ENCODE measurements at places on chromosomes 3 and 15.

DNA sequence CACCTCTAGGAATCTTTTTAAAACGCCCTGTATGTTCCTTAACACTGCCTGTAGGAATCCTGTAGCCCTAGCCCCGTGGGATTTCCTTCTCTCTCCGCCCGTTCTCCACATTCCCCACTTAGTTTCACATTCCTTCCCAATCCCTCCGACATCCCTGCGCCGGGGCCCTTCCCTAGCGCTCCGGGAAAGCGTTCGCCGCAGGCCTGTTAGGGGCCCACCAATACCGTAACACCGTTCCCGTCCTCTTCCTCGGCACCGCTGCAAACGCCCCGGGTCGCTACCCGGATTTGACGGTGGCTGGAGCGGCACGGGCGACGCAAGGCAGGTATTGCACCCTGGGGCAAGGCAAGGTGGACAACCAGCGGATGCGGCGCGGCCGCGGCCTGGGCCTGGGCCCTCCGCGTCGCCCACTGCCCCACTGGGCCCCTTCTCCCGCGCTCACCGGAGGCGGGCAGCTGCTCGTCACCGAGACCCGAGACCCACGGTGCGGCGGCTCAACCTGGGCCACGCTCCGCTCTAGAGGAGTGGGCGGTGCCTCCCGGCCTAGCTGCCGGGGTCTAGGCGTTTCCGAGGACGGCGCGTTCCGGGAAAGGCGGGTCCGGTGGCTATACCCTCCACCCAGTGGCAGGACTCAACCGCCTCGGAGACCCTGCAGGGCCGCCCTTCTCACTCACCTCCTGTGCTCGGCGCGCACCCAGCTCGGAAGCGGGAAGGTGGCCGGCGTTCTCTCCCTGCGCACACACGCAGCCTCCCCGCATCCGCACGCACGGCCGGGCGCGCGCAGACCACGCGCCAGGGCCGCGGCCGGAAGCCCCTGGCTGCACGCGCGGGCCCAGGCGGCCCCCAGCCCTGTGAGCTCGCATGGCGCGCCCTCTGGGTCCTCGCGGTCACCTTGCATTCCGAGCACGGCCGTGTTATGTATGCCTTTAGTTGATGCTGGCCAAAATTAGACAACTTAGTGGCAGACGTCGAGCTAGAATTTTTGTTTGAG, at the start of gene B3GALNT1:
TSS of gene B3GALNT1 (minus strand) at position 789 of the 991 bp plus-strand sequence. CDS start 18,595 bp downstream, outside the sequence.
- DNase-seq: peak; percentile 21

DNA sequence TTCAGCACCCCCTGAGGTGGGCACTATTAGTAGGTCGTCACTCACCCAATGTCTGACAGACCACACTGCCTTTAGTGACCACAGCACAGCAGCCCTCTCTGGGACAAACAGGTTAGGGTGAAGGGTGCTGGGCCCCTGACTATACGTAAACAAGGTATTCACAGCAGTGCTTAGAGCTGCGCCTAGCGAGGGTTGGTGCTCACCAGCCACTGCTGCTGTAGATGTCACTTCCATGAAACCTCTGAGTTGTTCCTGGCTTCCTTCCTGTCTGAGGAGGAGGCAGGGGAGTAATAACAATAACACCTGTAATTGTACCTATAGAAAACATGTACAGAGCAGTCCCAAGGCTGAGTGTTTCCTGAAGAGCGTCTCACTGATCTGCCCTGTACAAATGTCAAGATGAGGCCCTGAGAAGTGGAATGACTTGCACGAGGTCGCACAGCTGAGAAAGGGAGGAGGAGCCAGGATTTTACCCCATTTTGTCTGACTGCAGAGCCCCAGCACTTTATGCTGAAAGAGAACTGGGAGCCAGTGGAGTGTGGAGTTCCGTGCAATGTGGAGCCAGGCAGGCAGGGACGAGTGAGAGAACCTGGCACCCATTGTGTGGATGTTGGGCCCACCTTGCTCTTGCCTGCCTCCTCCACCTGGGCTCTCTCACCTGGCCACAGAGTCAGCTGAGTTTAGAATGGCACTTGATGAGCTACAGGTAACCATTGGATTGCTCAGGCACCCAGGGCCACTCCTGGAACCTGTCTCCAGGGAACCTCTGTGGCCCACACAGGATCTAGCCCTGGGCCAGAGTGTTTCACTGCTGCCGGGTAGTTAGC, 93.8 kb downstream of the DNAJB8 start:
- DNase-seq: no peak

- peak; percentile 92 for DNase-seq
Observed at GRCh38 chr3:122004991-122005565, 17.0 kb downstream of the ILDR1 start.

DNA sequence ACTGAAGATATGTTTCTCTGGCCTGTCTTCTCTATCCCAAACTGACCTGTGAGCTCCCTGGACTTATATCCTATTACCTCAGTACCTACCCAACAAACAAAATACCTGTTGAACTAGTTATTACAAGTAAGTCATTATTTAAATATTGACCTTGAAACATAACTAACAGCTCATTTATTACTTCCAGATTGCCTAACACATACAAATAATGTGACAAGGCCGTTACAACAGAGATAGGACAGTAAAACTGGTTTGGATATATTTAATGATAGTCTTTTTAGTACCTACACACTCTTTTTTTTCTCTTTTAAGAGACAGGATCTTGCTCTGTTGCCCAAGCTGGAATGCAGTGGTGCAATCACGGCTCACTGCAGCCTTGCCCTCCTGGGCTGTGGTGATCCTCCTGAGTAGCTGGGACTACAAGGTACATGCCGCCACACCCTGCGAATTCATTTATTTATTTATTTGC, 145.0 kb downstream of the ADAM10 start:
- DNase-seq: no peak

GRCh38 chr15:39946862-39947261, 12.9 kb downstream of the EIF2AK4 start:
- no peak for DNase-seq

DNA sequence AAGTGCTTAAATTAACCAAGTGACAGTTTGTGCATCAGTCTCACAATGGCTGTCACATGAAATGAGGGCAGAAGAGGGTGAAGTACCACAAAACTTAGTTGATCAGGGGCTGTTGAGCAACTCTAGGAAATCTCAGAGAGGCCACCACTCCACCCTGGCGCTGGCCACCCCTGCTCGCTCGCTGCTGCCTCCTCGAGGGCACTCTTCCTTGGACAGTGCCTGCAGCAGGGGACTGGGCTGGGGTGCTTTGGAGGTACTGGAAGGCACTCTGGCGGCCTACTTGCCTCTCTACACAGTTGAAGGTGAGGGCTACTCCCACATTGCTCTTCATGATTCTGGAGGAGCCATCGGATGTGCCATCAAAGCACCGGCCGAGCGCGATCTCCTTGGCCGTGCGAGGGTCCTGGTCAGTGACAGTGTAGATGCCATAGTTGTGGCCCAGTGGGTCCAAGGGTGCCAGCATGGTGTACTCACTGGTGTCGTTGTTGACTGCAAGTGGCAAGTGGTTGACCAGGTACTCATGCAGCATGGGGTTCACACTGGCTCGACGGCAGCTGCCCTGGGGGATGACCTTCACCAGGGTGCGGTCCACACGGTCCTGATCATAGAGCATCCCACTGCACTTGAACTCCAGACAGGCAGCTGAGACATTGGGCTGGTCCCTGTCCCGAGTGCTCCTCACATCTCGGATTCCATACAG, 11.6 kb upstream of the CLPX start:
- no peak for DNase-seq

- no peak for DNase-seq
Observed at GRCh38 chr3:153600896-153601295, 438.9 kb downstream of the RAP2B start.

DNA sequence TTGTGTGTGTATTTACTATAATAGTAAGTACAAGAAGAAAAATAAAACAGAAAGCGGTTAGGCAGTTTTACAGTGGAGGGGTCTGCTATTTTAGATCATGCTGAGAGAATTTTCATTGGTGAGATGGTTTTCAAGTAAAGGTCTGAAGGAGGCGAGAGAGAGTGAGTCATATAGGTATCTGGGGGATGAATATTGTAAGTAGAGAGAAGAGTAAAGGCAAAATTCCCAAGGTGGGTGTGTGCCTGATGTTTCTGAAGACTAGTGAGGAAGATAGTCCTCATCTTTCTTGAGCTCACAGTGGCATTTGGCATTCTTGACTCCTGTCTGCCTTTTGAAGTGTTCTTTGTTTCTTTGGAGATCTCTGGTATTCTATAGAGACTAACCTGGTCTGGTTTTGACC, 38.6 kb downstream of the CRYBG3 start:
- no peak for DNase-seq

GRCh38 chr15:63135804-63136203, 14.1 kb downstream of the LACTB start:
- DNase-seq: peak; percentile 96

DNA sequence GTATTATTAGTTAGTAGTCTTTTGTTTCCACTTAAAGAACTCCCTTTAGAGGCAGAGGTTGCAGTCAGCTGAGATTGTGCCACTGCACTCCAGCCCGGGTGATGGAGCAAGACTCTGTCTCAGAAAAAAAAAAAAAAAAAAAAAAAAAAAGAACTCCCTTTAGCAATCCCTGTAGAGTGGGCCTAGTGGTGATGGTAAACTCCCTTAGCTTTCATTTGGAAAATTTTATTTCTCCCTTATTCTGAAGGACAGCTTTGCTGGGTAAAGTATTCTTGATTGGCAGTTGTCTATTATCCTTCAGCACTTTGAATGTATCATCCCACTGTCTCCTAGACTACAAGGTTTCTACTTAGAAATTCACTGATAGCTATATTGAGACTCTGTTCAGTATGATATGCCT, 46.0 kb downstream of the RPL39L start:
- DNase-seq: peak; percentile 21

- DNase-seq: no peak
Observed at GRCh38 chr3:139491027-139491700, 14.8 kb upstream of the RBP2 start.

DNA sequence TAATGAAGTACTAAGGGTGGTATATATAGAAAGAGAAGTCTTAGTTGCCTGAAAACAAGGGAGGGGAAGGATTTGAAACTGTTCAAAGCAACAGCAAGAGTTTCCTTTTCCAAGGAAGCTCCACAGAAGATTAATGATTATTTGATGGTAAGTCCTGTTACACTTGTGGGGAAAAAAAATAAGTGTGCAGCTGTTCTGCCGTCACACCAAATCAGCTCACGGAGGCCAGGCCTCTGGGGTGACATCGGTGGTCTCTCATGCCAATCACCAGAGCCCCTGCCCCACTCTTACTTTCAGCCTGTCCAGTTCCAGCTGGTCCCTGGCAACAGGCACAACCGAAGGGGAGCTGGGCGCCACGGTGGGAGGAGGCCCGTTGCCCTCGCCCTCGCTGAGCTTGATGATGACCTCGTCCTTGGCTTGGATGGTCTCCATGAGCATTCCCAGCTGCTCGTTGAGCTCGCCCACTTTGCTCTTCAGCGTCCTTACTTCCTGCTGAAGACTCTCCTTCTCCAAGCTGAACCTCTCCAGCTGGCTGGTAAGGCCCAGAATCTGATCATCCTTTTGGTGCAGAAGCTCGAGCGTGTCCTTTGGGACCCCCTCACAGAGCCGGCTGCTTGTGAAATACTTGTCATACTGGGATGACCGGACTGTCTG, 53.5 kb downstream of the TBC1D2B start:
- DNase-seq: no peak

- no peak for DNase-seq
Observed at GRCh38 chr3:122912772-122913538, 114.6 kb downstream of the SEMA5B start.

DNA sequence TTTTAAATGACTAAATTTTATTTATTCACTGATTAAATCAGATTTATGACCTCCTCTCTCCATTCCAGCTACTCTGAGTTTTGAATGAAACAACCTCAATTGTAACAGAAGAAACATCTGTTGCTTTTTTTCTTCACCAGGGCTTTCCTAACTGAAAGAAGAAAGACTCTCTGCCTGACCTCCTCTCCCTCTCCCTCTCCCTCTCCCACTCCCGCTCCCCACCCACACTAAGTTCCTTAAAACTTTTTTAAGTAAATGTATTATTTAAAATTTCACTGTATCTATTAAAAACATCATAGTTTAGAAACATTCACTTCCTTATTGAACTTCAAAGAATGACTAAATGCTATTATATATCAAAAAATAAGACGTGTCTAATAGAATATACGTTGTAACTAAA, 122.0 kb downstream of the TFDP2 start:
- DNase-seq: peak; percentile 47

DNA sequence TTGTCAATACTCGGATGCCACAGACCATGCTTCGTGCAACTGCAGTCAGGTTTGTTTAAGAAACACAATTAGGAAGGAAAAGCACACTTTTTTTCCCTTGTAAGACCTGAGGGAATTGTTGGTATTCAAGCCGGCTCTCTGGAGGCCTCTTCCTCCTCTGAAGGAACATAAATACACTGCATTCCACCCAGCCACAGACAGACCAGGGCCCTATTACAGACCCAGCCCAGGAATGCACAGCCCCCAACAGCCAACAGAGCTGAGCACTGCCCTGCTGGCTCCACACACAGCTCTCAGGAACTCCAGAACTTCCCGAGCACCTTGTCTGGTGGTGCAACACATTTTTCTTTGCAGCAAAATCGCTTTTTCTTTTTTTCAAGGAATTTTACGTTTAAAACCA, 488.7 kb upstream of the PROK2 start:
- no peak for DNase-seq

- no peak for DNase-seq
Observed at GRCh38 chr15:99712415-99712814, 20.8 kb downstream of the LYSMD4 start.

GRCh38 chr3:172129850-172130716, 90.7 kb downstream of the FNDC3B start:
- peak; percentile 98 for DNase-seq

DNA sequence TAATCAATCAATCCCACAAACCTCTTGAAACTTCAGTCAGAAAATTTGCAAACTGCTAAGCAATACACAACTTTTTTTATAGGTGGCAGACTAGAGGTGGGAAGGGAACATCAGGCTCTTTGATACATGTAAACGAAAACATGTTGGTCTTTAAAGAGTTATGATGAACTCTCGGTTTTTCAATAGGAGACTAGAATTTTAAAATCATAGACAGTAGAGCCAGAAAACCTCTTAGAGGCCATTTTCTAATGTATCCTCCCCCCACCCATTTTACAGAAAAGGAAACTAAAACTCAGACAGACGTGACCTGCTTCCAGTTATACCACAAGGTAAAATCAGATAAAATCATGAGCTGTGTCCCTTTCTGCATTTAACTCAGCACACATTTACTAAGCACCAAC, 179.1 kb upstream of the LPP start:
- DNase-seq: no peak

- no peak for DNase-seq
Observed at GRCh38 chr15:85910834-85911233, 116.1 kb upstream of the KLHL25 start.

GRCh38 chr3:114417675-114418074, 123.8 kb downstream of the TIGIT start:
- DNase-seq: no peak

DNA sequence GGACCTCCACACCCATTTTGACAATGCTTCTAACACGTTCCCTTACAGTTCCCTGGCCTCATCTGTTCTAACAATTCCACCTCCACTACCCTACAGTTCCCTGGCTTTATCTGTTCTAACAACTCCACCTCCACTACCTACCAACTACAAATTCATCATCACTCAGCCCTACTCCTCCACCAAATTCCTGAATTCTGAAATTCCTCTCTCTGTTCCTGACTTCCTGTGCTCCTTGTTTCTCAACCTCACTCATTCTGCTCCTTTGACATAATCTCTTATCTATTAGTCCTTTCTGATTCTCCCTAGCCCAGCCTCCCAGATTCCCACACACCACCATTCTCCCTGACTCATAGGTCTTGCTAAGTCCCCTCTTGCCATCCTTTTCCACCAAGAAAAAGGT, 22.5 kb downstream of the UPK1B start:
- no peak for DNase-seq

All from suppressor macrophage treated with lipopolysaccharide for 1 hour (primary cell).